Activated CD8-positive, alpha-beta memory T cell treated with anti-CD3 and anti-CD28 coated beads, Interleukin-2, amount 50 U/mL, for 4 hours (primary cell): ENCODE measurements at places on chromosomes 7 and 10.

DNA sequence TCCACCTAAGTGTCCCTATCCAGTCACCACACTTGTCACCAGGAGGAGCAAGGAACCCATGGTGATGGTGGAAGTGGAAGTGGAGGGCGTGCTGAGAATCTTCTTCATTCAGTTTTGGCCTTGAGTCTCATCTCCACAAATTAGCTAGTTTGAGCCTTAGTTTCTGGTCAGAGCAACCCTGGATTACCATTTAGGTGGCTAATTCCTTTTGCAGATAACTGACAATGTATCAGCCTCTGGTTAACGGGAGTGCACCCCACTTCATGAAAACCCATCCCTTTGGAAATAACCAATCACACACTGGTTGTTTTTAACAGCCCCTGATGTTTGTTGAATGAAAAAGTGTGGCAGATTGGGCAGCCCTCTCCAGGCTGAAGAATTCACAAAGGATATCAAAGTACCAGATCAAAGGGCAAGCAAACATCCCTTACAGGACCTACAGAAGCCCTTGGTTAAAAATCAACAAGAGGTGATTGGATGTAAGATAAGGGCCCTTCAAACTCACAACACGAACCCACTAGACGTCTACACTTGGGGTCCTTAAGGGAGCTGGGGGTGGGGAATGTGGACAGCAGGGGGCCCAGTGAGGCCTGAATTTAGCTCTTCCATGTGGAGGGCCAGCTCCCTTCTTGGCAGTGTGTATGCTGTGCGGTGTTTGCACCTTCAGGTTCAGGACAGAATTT, 37.1 kb upstream of the SLF2 start:
- DNase-seq = no peak

DNA sequence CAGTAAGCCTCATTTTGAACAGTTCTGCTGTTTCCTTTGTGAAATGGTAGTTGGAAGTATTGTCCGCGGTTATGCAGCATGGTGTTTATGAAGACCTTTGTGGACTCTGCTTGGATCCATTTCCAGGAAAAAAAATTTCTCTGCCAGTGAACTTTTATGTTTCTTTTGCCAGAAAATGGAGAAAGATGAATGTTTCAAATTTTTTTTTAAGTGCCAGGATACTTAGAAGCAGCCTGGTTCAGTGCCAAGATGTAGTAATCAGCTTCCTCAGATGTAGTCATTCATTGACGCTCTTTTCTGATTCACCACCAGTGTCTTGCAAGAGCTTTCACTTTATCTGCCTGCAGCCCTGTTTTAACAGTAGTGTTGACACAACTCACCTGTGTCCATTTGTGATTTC, 258.2 kb downstream of the SDK1 start:
- DNase-seq = no peak

DNA sequence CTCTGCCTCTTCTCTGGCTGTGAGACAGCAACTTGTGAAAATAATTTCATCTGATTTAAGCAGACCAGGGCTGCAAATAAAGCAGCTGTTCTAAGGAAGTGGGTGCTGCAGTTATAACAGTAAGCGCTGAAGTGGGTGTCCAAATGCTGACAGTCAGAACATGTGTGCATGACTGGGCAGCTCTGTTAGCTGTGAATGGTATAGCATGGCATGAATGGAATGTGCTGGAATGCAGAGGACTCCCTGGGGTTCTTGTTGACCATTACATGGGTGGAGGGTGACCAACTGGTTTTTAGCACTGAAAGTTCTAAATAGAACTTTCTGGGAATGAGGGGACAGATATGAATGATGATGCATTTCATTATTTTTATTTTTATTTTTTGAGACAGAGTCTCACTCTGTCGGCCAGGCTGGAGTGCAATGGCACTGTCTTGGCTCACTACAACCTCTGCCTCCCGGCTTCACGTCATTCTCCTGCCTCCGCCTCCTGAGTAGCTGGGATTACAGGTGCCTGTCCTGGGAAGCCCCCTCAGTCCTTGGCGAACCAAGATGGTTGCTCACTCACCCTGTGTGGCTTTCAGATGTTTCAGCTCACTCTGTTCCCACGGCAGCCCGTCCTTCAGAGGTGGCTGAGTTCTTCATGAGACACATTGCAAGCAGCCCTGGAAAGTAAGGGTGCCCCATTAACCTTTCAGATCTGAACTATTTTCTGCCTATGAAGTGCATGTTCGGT, 319.8 kb upstream of the PHYHIPL start:
- DNase-seq = no peak

- no peak for DNase-seq
These were observed 30.8 kb downstream of the SGMS1 start for GRCh38 chr10:50592961-50593418.

DNA sequence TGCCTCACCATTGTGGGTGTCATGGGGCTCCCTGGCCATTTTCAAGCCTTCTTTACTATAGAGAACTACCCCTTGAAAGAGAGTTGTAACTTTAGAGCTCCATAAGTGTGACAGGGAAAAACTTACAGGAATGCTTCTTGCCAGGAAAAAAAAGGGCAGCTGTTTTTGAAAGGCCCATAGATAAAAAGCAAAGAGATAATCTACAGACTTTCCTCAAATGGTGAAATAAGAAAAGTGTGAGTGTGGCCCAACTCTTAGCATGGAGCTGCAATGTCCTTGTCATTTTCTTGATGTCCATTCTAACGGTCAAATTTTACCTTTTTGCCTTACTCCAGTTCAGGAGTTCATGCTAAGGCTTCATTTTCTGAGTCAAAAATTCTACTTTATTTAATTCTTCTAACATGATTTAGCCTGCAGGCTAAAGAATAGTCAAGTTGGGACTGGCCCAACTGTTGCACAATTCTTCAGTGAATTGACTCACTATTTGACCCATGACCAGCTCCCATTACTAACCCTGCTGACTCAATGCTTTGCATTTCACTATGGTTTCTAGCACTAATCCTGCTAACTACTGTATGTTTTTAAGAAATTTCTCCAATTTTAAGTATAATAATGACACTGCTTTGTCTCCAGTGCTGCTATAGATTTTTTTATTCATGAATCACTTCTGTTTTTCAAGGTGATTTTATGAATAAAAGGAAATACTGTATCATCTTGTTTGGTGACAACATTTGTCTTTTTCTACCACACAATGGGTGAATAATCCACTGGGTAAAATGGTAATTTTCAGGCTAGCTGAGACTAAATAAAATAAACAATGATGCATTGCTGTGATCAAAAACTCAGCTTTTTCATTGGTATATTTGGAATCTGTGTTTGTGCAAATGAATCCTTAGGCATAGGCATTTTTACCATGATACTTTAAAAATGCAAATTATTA, 41.4 kb upstream of the SGCE start:
- DNase-seq = no peak

DNA sequence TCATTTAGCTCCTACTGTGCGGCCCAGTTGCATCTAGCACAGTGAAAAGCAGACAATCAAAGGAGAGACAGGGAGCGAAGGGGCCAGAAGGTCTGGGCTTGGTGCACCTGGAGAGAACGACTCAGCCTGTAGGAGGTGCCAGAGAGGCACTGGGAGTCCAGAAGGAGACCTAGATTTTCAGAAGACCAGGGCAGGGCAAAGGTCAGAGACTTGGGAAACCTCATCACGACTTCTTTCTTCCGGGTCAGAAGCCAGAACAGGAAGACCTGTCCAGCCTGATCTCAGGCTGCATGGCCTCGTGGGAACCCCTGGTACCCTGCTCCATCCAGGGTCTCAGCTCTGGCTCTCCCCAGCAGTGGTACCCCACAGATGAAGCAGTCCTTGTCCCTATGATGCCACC, 5.2 kb downstream of the AGAP3 start:
- no peak for DNase-seq

GRCh38 chr7:112372101-112372500, 78.2 kb upstream of the IFRD1 start:
- DNase-seq = no peak
